ENCODE measurements at places on chromosomes 1 and 21.

GRCh38 chr1:214215583-214215982 lies 65.4 kb upstream of the SMYD2 start:
- no peaks in the 10 kb centered on the region for H3K36me3 ChIP-seq
- H3K4me3 ChIP-seq, result no peak overlapping the region
- no peak for DNase-seq
- no peak overlapping the region for H3K27ac ChIP-seq

DNA sequence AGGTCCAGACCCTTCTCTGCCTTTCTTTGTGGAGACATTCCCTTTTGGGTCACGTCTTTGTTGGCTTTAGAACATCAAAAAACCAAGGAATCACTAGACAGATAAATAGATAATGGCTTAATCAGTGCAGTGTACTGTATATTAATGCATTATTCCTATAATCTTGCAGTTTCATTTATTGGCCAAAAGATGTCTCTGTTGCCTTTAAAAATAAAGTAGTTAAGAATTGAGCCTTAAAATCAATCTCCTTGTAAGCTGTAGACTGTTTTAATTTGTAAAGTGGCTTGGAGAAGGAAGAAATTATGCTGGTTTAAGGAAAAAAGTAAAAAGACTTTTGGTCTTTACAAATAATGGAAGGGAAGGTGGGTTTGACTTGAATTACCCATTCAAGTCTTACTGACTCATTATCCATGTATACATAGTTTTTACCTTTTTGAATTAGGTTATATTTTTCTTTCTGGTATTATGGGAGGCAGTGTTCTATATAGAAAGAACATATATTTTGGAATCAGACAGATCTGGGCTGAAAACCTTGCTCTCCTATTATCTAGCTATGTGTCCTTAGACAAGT lies 84.6 kb downstream of the VPS13D start:
- DNase-seq, result no peak
- H3K4me1 ChIP-seq, result no peaks in the 10 kb centered on the region
- no peaks in the 10 kb centered on the region for H3K27me3 ChIP-seq
- H3K36me3 ChIP-seq, result peaks cover 19% of the 10 kb centered on the region
- H3K27ac ChIP-seq, result no peak overlapping the region

- no peak for DNase-seq
- peaks cover 8% of the 10 kb centered on the region for H3K36me3 ChIP-seq
- H3K4me3 ChIP-seq, result no peak overlapping the region
- H3K27ac ChIP-seq, result no peak overlapping the region
These were observed 40.9 kb downstream of the LRP8 start for GRCh38 chr1:53286955-53287354.

DNA sequence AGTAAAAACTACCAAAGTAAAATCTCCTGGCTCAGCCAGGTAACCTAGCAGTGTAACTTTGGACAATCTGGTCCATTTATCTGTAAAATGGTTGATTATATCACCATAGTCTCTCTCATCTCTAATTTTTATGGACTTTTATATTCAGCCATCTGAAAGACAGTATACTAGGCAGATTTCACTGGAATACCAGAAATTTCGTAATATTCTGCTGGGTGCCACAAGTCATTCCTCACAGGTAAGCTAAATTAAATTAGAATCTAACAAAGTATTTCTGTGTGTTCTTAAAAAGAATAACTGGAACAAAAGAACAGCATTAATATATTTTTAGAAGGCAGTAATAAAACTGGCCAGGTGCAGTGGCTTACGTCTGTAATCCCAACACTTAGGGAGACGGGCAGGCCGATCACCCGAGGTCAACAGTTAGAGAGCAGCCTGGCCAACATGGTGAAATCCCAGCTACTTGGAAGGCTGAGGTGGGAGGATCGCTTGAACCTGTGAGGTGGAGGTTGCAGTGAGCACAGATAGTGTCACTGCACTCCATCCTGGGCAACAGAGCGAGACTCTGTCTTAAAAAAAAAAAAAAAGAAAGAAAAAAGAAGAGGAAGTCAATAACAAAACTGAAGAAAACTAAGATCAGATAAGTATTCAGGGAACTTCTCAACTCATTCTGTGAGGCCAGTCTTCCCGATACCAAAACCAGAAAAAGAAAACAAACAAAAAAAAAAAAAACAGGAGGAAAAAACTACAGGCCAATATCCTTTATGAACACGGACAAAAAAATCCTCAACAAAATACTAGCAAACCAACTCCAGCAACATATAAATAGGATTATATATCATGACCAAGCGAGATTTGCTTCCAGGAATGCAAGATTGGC lies 35.9 kb downstream of the PIK3R3 start:
- no peak for DNase-seq
- no peak overlapping the region for H3K27ac ChIP-seq
- H3K36me3 ChIP-seq, result peaks cover 6% of the 10 kb centered on the region
- H3K4me3 ChIP-seq, result no peak overlapping the region
- peaks cover 3% of the 10 kb centered on the region for H3K27me3 ChIP-seq

DNA sequence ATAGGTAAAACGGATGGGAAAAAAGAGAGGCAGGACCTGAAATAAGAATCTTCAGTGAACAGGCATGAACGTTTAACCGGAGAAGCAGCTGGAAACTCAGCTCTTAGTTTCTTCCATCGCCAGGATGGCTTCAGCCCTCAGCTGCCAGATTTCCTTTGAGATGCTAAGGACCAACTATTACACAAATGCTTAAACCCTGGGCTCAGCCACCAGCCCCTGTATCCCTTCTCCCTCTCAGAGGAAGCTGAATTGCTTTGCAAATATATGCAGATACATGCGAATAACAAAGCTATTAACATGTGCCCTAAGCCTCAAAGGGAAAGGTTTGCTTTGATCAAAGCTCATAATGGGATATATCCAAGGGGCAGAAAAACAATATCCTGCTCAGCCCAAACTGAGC lies 515.1 kb downstream of the OMA1 start:
- peaks cover 9% of the 10 kb centered on the region for H3K27me3 ChIP-seq
- H3K36me3 ChIP-seq, result no peaks in the 10 kb centered on the region
- H3K27ac ChIP-seq, result no peak overlapping the region
- no peak overlapping the region for H3K4me3 ChIP-seq
- DNase-seq, result no peak
- H3K4me1 ChIP-seq, result no peaks in the 10 kb centered on the region

GRCh38 chr1:67601539-67601938 lies 83.5 kb upstream of the GADD45A start:
- DNase-seq, result no peak
- H3K27me3 ChIP-seq, result peaks cover 17% of the 10 kb centered on the region

GRCh38 chr1:236168716-236169429 lies 26.5 kb downstream of the GPR137B start:
- no peak overlapping the region for H3K27ac ChIP-seq
- DNase-seq, result peak; percentile 40
- H3K4me1 ChIP-seq, result peaks cover 3% of the 10 kb centered on the region
- no peaks in the 10 kb centered on the region for H3K27me3 ChIP-seq

All from activated CD8-positive, alpha-beta memory T cell treated with anti-CD3 and anti-CD28 coated beads, Interleukin-2, amount 10 ng/mL, durations not matched to agents 7 days and 5 days (primary cell).